GM12892 (cell line): ENCODE measurements at places on chromosomes 2 and 18.

- no peak for DNase-seq
Observed at GRCh38 chr2:218505754-218506371, 62.3 kb downstream of the USP37 start.

DNA sequence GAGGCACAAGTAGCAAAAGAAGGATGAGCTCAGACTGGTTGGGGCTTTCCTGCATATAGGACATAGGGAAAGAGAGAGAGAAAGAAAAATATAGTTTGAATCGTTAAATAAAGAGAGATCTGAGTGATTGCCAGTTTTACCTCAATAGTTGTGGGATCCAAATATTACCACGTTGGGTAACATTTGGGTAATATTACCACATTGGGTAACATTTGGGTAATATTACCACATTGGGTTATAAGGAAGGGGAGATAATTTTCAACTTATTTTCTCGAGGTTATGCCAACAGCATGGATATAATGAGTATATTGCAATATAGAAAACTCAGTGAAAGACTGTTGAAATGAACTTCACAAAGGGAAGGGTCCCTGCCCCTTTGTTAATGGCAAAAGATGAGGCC, 20.7 kb downstream of the SP140 start:
- no peak for DNase-seq

- DNase-seq: no peak
Observed at GRCh38 chr2:240856151-240856980, 12.3 kb upstream of the AGXT start.

- no peak for DNase-seq
Observed at GRCh38 chr2:112818094-112818902, 18.3 kb downstream of the IL1B start.
